Bone marrow (tissue), 2 donors: ENCODE measurements at places on chromosomes 1 and 21.

GRCh38 chr1:88773540-88774150 is 89.6 kb downstream of the PKN2 start:
- DNase-seq: no peak

GRCh38 chr21:27764056-27764455 is 797.2 kb upstream of the ADAMTS5 start:
- no peak for DNase-seq

- DNase-seq: no peak
These were observed 16.0 kb upstream of the PROK1 start for GRCh38 chr1:110434946-110435345.

DNA sequence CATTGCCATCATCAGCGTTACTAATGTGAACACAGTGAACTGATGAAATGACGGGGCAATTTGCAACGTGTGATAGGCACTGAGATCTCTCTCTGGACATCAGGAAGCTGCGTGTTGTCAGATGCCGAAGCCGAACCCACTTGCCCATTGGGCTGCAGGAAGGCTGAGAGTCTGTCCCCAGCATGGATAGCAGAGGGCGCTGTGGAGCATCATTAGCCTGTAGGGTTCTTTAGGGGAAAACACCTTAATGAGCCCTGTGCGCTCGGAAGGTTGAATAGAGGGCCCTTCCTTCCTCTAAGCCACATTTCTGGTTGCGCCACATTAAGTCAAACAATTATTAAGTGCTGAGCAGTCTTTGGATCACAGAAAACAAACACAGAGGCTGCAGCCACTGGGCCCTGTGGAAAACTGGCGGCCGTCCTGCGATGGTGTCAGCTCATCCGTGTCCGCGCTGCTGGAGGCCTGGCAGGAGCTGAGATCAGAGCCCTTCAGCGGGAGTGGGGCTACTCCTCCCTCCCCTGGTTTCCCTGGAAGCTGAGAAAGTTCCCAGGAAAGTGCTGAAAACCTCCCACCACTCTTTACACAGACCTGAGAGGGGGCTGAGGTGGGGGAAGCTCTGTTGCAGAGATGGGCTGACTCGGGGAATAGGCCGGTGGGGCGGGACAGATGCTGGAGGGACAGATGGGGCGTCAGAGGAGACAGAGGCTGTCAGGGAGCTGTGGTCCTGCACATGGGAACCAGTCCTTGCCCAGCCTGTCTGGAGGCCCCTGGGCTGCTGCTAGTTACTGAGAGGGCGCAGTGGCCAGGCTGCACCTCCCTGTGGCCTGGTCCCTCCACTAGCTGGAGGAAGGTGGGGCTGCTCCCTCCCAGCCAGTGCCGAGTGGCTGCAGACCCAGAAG is 12.7 kb downstream of the TFF2 start:
- peak; percentile 39 for DNase-seq

GRCh38 chr1:117585086-117585485 is 20.8 kb upstream of the TENT5C start:
- DNase-seq: no peak

DNA sequence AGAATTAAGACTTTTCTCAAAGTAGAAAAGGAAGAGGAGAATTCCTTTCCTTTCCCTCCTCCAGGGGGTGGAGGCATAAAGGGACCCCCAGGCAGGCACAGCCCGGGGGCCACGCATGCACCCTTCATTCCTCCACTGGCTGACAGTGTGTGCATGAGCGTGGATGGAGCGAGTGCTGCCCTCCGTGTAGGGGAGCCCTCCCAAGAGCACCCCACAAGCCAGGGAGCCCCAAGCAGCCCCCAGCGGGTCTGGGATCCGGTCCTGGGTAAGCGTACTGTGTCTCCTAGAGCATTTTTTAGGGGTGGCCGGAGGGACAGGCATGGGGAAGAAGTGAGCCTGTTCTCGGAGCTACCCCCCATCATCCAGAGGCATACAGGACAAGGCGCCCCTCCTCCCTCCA is 120.5 kb downstream of the SIK1 start:
- no peak for DNase-seq

DNA sequence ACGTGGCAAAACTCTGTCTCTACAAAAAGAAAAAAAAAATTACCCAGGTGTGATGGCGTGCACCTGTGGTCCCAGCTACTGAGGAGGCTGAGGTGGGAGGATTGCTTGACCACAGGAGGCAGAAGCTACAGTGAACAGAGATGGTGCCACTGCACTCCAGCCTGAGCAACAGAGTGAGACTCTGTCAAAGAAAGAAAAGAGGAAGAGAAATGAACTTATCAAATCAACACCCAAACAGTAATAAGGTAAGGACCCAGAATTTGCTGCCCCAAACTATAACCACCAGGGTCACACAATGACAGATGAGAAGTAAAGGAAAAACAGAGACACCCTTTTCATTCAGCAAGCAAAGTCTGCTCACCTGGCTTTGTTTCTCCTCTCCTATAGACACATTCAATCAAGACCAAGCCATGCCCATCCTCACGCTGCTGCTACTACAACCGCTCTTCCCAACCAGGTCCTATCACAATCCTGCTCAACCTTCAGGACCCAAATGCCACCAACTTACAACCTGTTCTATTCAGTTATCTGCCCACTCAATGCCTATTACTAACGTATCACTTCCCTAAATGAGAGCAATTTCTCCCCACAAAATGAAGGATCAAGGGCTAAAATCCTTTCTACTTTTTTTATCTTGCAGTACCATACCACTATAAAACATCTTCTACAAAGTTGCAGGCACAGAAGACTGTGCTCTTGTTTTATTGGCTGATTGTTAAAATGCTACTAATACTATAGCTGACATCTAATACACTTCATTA is 183.5 kb downstream of the RERE start:
- no peak for DNase-seq

- DNase-seq: no peak
These were observed 92.1 kb downstream of the SYF2 start for GRCh38 chr1:25140073-25140797.

- DNase-seq: no peak
These were observed 34.6 kb downstream of the EIF2D start for GRCh38 chr1:206577626-206578025.

DNA sequence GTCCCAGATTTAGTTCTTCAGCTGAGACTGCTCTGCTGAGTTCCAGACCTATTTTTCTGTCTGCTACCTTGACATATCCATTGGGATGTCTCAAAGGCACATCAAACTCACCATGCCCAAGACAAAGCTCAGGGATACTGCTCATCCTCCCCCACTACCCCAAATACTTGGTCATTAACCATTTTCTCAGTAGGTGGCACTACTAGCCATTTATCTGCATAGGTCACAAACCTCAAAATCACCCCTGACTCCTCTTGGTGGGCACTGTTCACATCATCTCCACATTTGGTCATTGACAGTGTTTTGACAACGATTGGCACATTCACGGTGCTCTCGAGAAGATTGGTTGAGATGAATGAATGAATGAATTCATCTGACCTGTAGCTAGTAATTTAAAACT is 32.1 kb downstream of the CACNA1S start:
- DNase-seq: no peak

- no peak for DNase-seq
These were observed 2.1 kb downstream of the ADAMTS4 start for GRCh38 chr1:161196521-161197451.

- DNase-seq: peak; percentile 34
These were observed 708 bp upstream of the ZNF362 start for GRCh38 chr1:33255347-33256220.

GRCh38 chr1:117821774-117822482 is 107.5 kb downstream of the GDAP2 start:
- DNase-seq: no peak

- DNase-seq: no peak
These were observed 27.3 kb upstream of the GLIS1 start for GRCh38 chr1:53766194-53766742.

GRCh38 chr1:50973875-50974617 is 4.0 kb downstream of the CDKN2C start:
- DNase-seq: no peak

DNA sequence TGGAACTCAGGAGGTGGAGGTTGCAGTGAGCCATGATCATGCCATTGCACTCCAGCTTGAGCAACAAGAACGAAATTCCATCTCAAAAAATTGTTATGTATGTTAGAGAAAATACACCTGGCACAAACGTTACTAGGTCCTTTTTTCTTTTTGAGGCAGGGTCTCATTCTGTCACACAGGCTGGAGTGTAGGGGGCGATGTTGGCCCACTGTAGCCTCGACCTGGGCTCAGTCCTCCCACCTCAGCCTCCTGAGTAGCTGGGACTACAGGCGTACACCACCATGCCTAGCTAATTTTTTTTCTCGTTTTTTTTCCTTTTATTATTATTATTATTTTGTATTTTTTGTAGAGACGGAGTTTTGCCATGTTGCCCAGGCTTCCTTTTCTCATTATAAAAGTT is 4.4 kb downstream of the HAX1 start:
- no peak for DNase-seq

GRCh38 chr1:22512873-22513272 is 50.4 kb upstream of the EPHA8 start:
- DNase-seq: no peak

DNA sequence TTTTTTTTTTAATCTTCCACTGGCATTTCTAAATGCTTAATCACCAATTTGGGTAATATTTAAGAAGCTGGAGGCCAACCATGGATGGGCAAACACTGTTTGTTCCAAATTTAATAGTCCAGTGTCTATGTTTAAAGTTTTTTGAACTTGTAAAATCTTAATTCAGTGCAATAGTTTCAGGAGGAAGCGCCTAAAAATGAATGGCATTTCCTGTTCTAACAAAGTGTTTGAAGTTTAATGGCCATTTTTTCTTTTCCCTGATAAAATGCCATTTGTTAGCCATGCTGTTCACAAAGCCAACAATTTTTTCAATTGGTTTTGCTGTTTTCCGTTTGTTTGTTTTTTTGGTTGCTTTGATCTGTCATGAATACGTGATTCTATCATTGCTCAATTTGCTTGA is 552.1 kb downstream of the LMO4 start:
- no peak for DNase-seq

DNA sequence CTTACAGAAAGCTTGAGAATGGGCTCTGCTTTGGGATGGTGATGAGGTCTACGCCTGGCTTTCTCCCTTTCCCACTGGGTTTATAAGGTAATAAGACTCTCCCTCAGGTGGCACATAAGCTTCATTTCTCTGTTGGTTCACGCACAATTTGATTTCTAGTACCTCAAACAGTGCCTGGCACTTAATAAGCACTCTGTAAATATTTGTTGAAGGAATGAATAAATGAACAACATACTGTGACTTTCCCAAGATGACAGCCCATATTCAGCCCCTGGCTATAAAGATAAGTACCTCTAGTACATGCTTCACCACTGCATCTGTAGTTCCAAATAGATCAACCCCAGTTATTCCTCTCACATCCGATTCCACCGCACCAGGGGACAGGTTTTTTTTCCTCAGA is 17.8 kb downstream of the COPA start:
- DNase-seq: no peak

GRCh38 chr1:36346741-36347370 is 23.4 kb upstream of the EVA1B start:
- DNase-seq: no peak

DNA sequence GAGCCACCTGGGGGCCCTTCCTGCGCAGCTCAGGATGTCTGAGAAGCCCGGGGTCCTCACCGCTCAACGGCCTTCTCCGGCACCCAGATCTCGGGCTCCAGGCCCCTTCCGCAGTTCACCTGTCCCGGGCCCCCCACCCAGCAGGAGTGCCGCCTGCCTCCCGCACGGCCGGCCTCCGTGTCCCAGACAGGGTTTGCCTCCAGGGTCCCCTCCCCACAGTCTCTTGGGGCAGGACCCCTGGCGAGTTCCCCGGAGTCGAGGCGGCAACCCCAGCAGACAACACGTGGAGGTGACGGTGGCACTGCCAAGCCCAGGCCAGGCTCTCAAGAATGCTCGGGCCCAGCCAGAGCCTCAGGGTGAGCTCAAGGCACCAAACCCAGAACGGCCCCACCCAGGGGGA is 22.4 kb upstream of the TTLL10 start:
- no peak for DNase-seq

DNA sequence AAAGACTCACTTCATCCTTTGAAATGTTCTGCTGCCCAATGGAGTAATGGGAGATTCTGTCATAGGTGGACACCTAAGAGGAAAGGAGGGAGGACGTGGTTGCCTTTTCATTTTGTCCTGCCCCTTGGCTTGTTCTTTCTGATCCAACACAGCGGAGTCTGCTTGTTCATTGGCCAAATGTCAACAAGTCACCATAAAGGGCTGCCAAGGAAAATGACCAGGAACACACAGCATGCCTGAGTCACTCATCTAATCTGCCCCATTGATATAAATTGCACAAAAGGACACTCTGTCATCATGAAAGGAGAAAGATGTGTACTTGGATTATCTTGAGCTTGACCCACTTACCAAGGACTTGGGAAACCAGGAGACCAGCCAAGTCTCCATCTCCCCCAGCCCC is 422.9 kb downstream of the SETD4 start:
- DNase-seq: no peak

DNA sequence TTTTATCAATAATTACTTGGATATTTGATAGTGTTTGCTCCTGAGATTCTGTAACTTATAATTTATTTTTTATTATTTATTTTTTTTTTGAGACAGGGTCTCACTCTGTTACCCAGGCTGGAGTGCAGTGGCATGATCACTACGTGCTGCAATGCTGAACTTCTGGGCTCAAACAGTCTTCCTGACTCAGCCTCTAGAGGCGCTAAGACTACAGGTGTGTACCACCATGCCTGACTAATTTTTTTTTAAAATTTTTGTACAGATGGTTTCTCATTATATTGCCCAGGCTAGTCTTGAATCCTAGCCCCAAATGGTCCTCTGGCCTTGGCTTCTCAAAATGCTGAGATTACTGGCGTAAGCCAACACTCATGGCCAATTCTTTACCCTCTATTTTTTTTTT is 845.5 kb upstream of the ADGRL4 start:
- DNase-seq: no peak

GRCh38 chr1:57312869-57313268 is 111.0 kb downstream of the DAB1 start:
- no peak for DNase-seq

DNA sequence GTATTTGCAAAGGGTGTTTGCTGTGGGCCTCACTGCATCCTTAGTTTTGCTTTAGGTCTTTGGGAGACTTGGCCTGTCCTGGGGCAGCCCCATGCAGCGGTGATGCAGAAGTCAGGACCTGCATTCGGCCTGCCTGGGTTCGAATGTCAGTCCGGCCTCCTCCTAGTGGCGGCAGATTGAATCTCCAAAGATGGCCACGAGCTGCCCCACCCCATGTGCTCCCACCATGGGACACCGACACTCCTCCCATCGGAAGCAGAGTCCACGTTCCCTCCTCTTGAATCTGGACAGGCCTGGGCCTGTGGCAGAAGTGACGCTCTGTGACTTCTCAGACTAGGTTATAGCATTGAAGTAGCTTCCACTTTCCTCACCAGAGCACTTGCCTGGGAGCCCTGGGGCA is 16.3 kb upstream of the NPPB start:
- no peak for DNase-seq
